Activated T-helper 1 cell treated with anti-CD3 and anti-CD28 coated beads, Interleukin-12 subunit alpha, Interleukin-12 subunit beta, Interleukin-2, Interleukin-4 antibody, amounts not matched to agents 30 ng/mL and 10 ng/mL and 1 ng/mL, durations not matched to agents 14 hours and 24 hours and 36 hours (primary cell): ENCODE measurements at places on chromosomes 1 and 21. TPM values are rescaled to one million over a fixed set of nuclear protein-coding genes. Genes with fewer than 3 reads are reported as not detected.
A peak's percentile ranks its signal among the peaks of the same experiment; 100 is the strongest.

The AIRE gene
- total RNA-seq = not detected in 2 replicates

The GPR3 gene
- total RNA-seq = 3.2 and 4.0 TPM in 2 replicates

The RBP7 gene
- not detected in 2 replicates for total RNA-seq

The AIM2 gene
- total RNA-seq = 49.0 and 52.9 TPM in 2 replicates

The PIGP gene
- 18.2 and 20.1 TPM in 2 replicates for total RNA-seq

- no peak for DNase-seq
These were observed 281.1 kb upstream of the DUSP10 start for GRCh38 chr1:222023025-222023424.

- DNase-seq = no peak
These were observed 46.9 kb downstream of the PKN2 start for GRCh38 chr1:88730995-88731394.

DNA sequence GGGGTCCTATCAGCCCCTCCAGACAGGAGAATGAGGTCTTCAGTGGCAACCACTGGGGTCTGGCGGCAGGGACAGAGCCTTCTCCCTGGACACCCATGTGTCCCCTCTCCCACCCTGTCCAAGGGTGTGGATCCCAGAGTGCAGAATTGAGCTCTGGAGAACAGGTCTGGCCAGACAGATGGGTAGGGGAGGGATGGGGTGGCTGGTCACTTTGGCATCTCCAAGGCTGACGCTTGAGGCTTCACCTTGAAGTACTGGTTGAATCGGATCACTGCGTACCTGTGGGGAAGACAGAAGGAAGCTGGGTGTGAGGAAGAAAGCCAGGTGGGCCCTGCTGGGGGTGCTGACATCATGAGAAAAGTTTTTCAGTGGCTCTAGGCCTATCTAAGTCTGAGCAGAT lies 19.9 kb downstream of the ETNK2 start:
- DNase-seq = no peak

- no peak for DNase-seq
These were observed 40.8 kb upstream of the UTS2 start for GRCh38 chr1:7893529-7894180.

DNA sequence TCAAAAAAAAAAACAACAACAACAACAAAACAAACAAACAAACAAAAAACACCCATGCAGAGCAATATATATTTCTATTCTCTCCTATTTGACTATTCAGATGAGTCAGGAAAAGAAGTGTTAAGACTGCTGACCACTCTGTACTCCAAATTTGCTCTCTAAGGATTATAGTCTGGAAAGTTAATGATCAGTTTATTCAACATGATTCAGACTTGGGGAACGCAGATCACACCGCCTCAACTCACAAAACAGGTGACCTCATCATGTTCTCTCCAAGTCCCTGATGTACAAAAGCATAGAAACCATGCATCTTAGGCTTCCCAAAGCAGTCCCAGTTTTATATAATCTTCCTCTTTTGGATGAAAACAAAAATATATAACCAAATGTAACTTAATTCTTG lies 51.9 kb upstream of the PRRC2C start:
- DNase-seq = no peak

DNA sequence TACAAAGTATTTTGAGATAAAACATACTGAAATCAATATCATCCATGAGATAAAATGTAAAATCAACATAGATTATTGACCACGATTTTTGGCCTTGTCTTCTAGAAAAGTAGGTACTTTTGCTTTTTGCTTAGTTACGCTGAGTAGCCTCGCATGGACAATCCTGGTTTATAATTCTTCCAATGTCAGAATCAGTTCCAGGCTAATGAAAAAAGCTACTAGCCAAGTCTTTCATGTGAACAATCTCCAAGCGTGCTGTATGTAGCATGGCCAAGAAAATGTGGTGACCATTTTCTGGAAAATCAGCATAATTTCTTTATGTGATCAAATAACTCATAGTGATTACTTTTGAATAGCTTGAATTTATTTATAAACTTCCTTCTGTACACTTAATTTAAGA lies 145.8 kb downstream of the NTMT2 start:
- no peak for DNase-seq

- peak; percentile 71 for DNase-seq
These were observed 23.3 kb downstream of the CELA3A start for GRCh38 chr1:22024485-22025367.

GRCh38 chr1:220007438-220007837 lies 38.9 kb downstream of the EPRS1 start:
- DNase-seq = no peak

DNA sequence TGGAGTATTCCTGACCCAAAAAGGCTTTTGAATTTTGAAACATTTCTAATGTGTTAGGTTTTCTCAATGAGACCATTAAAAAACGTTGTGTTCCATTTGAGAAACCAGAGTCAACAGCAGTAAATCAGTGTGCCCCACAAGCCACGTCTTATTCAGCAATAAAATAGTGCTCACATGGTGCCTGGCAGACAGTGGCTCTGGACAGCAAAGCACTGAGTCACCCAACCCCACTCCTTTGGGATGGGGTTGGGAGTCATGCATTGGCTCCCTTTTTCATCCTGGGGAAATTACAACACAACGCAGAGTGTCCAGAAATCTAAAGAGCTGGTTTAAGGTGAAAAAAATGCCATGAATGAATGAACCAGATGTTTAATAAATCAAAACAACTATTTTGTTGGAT lies 46.5 kb downstream of the KCNJ15 start:
- DNase-seq = no peak

GRCh38 chr1:233614173-233614742 lies 352 bp downstream of the KCNK1 start:
- DNase-seq = no peak

DNA sequence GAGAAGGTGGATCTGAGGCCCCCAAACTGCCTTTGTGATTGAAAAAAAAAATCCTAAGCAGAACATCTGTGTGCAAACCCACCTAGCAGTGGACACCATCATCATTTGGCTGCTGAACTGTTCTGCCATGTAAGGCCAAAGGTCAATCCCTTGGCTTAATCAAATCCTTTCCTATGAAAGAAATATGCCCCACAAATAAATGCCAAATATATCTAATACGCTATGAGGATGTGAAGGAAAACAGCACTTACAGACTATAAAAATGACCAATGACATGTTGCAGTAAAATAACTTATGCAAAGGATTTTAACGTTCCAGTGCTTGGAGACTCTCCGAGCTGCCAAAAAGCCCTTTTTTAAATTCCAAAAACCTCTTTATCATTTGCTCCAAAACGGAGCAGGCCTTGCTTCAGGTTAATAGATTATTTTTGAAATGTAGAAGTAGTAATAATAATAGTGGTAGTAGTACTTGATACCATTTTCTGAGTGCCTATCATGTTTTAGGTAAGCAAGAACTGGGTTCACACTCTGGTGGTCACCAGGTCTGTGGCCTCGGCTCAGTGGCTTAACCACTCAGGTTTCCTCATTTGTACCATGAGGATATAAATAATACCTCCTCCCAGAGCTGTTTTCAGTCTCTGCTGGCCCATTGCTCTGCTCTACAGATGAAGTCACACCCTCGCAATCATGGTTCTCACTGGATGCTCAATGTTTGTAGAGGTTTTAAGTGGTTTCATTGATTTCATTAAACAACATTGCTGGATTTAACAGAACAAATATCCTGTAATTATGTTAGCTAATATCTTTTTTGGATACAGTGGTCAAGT lies 47.9 kb upstream of the EDEM3 start:
- no peak for DNase-seq

DNA sequence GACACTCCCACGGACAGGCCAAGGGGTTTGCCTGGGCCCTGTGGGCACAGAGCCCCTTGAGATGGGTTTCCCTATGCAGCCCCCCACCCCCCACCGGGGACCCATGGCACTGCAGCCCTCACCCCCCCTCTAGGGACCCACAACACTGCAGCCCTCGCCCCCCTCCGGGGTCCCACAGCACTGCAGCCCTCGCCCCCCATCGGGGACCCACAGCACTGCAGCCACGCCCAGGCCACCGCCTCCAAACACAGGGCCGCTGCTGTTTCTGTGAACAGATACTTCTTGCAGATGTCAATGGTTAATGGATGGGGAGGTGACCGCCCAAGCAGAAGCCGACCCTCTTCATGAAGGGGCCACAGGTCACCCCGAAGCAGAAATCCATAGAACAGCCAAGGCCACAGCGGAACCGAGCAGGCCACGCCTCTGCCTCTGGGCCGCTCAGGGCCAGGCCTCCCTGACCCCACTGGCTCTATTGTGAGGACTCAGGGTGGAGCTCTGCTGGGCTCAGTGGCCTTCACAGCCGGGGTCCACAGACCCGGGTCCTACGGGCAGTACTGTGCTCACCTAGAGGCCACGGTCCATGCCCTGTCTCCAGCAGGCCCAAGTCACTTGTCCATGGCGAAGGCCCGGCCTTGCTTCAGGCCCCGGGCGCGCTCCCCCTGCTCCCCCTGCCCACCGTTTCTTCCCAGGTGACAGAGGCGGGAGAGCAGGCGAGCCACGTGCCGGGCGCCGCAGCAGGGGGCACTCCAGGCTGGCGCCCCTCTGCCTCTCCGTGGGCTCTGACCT lies 4.1 kb upstream of the POFUT2 start:
- DNase-seq = no peak

GRCh38 chr1:235725434-235725833 lies 75.8 kb upstream of the GNG4 start:
- no peak for DNase-seq

DNA sequence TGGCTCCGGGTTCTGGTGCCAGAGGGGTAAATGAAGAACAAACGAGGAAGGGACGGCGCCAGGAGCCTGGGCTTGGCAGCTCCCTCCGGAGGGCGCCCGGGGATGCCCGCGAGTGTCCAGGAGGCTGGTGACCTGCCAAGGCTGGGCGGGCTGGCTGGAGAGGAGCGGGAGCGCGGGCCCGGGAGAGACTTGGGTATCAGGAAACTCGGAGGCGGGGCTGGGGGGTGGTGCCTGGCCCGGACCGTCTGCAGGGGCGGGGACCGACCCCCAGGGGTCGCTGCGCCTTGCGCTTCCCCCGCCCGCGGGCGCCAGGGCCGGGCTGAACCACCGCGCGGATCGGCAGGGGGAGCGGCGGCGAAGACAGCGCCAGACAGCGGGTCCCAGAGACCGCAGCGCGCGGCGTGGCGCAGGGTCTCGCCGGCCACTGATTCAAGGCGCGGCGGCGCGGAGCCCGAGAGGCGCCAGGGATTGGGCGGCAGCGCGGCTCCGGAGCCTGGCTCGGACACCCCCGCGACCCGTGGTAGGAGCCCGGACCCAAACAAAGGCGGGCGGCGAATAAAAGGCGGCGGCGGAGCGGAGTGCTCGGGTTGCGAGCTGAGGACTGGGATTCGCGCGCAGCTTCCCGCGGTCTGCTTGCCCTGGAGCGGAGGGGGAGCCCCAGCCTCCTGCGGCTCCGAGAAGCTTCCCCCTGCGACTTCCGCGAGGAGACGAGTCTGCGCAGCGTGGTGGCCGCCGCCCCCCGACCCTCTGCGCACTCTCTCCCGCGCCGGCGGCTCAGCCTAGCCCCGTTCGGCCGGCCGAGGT lies at the start of gene DISP3:
Gene DISP3 (plus strand): TSS at position 585 of the 804 bp plus-strand sequence. CDS start 21,838 bp downstream, outside the sequence.
- DNase-seq = peak; percentile 50

DNA sequence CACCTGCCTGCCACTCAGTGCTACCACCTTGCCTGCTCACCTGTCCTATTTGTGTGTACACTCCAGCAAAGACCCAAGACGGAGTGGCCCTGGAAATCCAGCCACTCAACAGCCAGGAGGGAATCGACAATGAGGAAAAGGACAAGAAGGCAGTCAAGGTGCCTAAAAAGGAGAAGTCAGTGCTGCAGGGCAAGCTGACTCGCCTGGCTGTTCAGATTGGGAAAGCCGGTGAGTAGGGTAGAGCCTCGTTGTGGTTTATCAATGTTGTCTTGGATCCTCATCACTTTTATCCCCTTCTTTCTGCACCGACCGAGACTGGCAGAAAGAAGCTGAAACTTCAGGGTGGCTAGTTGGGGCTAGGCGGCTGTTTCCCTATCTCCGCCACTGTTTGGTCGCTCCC lies 61.4 kb upstream of the LAX1 start:
- DNase-seq = no peak

DNA sequence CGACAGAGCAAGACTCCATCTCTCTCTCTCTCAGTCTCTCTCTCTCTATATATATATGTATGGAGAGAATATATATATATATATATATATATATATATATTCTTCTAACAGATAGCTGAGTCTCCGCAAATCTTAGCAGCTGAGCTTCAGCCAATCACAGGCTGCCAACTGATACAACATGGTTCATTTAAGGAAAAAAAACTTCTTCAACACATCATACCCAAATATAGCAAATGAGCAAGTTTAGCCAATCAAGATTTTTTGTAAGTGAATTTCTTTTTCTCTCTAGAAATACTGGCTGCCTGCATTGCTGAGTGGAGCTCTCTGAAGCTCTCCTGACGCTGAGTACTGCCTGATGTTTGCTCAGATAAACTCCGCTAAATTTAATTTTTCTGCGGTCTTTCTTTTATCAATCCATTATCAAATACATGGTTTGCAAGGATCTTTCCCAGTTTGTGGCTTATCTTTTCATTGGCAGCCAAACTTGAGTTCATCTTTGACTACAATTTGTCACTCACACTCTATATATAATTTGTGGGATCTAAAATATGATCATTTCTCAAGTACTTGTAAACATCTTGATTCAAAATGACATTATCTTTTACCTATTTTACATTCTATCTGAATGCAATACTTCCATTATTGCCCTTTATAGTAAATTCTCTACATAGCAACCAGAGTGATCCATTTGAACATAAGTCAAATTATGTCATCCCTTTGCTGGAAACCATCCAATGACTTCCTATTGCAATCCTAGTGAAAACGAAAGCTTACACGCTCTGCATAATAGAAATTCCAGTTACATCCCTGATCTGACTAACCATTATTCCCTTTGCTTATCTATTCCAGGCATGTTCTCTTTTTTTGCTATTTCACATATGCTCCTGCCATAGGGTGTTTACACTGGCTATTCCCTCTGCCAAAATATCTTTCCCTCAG lies 2131.7 kb downstream of the MRPL39 start:
- no peak for DNase-seq
